ENCODE measurements at places on chromosomes 16 and 17.

- DNase-seq, result peak; percentile 91
Observed at GRCh38 chr17:68247445-68248198, at the start of gene AMZ2. Gene AMZ2, plus strand, starts transcription at chr17:68248043. Its CDS starts 2,145 bp downstream, at chr17:68250188.

DNA sequence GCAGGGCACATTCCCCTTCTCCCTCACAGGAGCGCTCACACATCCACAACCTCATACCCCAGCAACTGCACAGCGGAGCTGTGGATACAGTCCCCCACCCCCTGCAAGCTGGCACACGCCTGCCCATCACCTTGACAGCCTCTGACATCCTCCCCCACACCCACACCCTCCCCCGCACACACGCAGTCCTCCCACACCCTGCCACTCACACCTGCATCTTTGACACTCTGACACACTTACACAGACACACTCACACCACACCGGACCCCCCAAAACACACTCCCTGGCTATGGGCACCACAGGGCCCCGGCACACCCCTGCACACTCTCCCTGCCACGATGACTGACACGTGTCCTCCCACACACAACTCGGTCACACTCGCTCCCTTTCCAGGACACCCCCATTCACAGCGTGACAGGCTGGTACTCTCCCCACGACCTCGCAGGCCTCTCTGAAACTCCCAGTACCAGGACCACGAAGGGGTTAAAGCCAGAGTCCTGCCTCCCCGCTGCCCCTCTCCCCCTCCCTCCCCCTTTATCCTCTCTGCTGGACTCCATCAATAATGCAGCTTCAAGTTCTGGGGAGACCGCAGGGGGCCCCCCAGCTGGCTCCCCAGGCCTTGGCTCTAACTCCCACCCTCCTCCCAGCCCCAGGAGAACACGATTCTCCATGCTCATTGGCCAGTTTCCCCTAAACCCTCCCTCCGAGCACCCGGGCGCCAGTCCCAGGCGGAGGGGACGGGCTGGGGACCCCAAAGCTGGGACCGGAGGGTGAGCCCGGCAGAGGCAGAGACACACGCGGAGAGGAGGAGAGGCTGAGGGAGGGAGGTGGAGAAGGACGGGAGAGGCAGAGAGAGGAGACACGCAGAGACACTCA is at the start of gene PPP1R1B:
Gene PPP1R1B (plus strand): TSS at position 782 of the 876 bp plus-strand sequence. CDS start 441 bp downstream, outside the sequence.
- no peak for DNase-seq

DNA sequence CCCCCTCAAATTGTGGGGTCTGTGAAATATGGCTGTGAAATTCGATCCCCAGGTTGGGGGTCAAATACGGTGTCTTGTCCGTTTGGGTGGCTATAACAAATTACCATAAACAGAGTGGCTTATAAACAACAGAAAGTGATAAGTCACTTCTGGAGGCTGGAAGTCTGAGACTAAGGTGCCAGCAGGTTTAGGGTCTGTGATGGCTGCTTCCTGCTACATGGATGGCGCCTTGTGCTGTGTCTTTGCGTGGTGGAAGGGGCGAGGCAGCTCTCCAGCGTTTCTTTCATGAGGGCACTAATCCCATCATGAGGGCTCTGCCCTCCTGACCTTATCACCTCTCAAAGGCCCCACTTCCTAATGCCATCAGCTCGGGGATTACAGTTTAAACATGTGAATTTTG is 120.0 kb downstream of the IRF8 start:
- DNase-seq, result no peak

DNA sequence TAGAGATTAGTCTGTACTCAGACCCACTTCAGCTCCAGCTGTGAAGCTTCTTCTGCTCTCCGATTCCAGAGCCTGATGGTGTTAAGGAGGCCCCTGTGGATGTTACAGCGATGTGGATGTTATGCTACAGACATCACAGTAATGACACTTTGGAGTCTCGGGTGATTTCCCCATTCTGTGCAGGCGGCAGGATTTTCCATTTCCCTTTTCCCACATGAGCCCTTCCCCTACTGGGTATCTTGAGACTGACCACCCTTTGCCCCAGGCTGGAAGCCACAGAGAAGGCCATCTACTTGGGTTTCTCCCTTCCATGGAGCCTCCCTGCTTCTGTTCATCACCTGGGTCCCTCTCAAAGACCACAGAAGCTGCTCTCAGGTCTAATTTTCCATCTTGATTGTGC is 78.3 kb downstream of the KCNJ12 start:
- no peak for DNase-seq

- no peak for DNase-seq
Observed at GRCh38 chr17:2892305-2892971, 96.2 kb downstream of the RAP1GAP2 start.

DNA sequence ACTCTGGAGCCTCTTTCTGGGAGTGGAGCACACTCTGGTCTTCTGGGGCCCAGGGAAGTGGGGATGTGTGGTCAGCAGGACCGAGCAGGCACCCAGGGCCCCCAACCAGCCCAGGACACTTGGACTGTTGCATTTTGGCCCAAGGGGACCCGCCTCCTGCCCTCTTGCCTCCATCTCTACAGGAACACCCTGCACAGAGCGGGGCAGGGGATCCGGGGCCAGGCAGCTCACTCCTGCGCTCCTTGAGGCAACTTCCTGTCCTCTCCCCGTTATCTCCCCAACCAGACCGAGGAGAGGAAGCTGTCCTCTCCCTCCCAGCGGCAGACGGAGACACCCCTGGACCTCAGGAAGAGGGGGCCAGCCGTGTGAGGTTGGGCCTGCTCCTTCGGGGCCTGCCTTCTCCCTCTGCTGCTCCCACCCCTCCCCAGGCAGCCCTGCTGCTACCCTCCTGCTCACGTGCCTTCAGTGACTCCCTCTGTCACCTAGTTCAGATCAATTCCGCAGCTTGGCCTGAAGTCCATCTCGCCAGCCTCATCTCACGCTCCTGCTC is 10.0 kb upstream of the ATP2A3 start:
- DNase-seq, result peak; percentile 8

GRCh38 chr16:69112285-69113129 is 7.1 kb downstream of the HAS3 start:
- DNase-seq, result peak; percentile 10

DNA sequence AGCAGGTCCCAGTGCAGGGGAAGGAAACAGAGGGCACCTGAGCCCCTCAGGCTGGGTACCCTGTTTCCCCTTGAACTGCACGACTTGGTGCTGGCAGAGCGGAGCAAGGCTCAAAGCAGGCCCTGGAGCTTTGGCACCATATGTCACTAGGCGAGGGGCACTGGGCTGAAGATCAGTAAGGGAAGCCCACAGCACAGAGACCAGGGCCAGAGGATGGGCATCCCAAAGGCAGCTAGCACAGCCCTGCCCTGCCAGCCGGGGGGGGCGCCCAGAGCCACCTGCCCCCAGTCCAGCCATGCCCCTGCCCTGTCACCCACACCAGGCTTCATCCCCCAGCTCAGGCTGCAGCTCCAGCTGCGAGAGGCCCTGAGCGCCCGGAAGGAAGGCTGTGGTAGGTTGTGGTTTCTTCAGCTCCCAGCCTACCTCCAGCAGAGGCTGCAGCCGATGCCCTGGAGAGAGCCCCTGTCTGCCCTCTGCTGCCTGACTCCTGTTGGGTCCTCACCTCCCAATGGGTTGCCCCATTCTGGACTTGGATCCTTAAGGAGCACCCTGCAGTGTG is 10.9 kb downstream of the NHERF1 start:
- peak; percentile 85 for DNase-seq

- no peak for DNase-seq
Observed at GRCh38 chr17:76156662-76156991, 15.6 kb upstream of the FOXJ1 start.

DNA sequence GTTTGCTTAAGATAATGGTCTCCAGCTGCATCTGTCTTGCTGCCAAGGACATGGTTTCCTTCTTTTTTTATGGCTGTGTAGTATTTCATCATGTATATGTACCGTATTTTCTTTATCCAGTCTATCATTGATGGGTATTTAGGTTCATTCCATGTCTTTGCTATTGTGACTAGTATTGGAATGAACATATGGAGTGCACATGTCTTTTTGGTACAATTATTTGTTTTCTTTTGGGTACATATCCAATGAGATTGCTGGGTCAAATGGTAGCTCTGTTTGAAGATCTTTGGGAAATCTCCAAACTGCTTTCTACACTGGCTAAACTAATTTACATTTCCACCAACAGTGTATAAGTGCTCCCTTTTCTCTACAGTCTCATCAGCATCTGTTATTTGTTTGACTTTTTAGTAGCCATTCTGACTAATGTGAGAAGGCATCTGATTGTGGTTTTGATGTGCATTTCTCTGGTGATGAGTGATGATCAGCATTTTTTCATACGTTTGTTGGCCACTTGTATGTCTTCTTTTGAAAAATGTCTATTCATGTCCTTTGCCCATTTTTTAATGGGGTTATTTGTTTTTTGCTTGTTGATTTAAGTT is 66.2 kb downstream of the TNFRSF13B start:
- DNase-seq, result no peak

- DNase-seq, result no peak
Observed at GRCh38 chr16:351804-352520, 561 bp downstream of the AXIN1 start.

DNA sequence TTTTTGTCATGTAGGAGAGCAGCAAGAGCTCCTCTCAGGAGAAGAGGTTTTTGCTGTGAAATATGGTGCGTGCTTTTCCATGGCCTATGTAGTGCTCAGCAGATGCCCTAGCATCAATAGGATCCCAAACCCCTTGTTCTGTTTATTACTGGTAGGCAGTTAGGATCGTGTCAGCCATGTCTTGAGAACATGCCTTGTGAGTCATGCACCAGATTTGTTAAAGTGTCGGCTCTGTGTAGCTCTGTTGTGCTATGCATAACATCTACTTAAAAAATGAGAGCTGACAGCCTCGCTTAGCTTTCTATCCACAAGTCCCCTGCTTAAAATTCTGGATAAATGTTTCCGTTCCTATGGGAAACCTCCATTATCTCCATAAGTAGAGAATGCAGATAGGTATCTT is 4.4 kb upstream of the EIF4A3 start:
- DNase-seq, result no peak

- no peak for DNase-seq
Observed at GRCh38 chr16:12287796-12288536, 311.4 kb downstream of the SNX29 start.

DNA sequence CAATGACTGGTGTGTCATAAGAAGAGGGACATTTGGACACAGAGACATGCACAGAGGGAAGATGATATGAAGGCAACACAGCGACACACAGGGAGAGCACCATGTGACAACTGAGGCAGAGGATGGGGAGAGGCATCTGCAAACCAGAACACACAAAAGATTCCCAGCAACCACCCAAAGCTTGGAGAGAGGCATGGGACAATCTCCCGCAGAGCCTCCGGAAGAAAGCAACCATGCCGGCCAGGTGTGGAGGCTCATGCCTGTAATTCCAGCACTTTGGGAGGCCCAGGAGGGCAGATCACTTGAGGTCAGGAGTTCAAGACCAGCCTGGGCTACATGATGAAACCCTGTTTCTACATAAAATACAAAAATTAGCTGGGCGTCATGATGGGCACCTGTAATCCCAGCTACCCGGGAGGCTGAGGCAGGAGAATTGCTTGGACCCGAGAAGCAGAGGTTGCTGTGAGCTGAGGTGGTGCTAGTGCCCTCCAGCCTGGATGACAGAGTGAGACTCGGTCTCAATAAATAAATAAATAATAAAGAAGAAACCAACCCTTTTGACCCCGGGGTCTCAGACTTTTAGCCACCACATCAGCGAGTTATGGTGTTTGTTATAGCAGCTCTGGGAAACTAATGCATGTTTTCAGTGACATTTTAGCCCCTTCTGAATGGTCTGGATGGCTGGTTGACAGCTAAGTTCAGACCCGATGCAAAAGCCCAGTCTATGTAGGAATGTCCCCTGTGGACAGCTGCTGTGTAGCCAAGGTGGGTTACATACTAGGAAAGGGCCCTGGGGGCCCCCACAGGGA is 13.8 kb upstream of the PLCG2 start:
- DNase-seq, result no peak

GRCh38 chr17:45851873-45852272 is 7.2 kb downstream of the SPPL2C start:
- no peak for DNase-seq

DNA sequence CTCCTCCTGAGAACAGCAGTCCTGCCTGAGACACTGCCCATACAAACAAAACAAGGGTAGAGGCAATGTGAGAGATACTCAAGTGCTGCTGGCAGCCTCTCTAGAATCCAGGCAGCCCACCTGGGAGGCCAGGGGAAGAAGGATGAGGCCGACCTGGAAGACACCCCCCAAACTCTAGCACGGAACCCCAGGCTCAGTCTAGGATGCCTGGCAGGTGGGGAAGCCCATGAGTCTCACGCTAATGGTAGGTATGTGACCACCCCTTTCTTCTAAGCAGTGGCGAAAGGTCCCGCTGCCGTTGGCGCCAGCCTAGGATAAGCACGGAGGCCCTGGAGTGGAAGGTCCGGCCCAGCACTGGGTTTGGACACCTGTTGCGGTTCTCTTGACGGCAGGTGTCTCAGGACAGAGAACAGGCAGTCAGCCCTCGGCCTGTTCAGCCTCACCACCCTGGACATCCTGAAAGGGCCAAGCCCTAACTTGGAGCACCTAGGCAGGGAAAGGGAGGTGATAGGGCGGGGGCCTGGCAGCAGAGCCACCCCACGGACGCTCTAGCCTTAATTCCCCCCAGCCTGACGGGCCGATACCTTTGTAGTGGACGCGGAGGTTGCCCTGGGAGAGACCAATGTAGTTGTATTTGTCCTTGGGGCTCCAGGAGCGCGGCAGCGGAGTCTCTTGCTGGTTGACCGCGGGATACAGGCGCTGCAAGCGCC is 487 bp downstream of the RANBP10 start:
- no peak for DNase-seq

DNA sequence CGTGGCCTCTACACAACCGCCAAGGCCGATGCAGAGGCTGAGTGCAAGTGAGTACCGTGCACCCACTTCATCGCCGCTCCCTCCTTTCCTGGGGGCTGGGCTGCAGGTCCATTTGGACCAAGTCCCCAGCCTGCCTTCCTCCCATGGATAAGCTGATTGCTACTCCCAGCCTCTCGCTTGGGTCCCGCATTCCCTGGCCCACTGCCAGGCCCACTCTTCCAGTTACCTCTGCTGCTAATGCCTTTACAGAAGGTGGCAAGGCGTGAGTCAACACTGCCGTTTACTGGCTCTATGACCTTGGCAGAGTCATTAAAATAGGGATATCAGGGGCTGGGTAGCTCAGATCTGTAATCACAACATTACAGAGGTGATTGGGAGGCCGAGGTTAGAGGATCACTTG is 11.2 kb downstream of the SULT1A2 start:
- no peak for DNase-seq

- no peak for DNase-seq
Observed at GRCh38 chr16:18942061-18942460, 15.9 kb upstream of the SMG1 start.

All from KG1 (cell line).